Retina (tissue), 1 donor: ENCODE measurements at places on chromosomes 3 and 15.

DNA sequence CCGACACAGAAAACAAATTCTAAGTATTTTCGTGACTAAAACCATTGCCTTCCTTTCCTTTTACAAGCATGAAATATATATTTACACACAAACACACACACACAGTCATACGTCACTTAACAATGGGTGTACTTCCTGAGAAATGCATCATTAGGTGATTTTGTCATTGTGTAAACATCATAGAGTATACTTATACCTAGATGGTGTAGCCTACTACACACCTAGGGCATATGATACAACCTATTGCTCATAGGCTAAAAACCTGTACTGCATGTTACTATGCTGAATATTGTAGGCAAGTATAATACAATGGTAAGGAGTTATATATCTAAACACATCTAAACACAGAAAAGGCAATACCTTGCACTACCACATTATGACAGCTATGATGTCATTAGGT is 28.6 kb downstream of the COL6A5 start:
- DNase-seq, result no peak

- no peak for DNase-seq
Measured at GRCh38 chr3:70352215-70352614, 39.8 kb upstream of the MDFIC2 start.

- DNase-seq, result no peak
Measured at GRCh38 chr15:60797444-60798040, 318.6 kb upstream of the ICE2 start.

GRCh38 chr15:67080900-67081431 is 15.6 kb downstream of the SMAD3 start:
- DNase-seq, result no peak

GRCh38 chr3:151395806-151396205 is 11.3 kb upstream of the P2RY12 start:
- no peak for DNase-seq

DNA sequence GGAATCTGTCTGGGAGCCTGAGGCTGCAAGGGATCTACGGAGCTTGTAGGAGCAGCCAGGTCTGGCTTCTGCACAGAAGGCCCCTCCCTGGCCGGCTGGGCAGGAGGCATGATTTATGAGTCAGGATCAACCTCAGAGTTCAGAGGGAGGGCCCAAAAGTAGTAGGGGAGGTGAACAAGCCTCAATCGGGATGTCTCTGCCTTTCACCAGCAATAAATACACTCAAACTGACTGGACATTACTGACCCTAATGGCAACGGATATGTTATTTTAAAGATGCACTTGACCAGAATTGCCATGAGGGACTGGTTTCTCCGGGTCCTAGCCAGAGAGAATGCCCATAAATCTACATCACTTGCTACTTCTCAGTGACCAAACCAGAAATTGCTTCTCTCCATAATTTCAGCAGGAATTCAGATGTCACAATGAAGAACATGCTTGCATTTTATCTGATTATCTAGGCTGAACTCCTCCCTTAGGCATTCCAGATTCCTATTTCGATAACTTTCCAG is 109.6 kb upstream of the LMOD3 start:
- peak; percentile 31 for DNase-seq

DNA sequence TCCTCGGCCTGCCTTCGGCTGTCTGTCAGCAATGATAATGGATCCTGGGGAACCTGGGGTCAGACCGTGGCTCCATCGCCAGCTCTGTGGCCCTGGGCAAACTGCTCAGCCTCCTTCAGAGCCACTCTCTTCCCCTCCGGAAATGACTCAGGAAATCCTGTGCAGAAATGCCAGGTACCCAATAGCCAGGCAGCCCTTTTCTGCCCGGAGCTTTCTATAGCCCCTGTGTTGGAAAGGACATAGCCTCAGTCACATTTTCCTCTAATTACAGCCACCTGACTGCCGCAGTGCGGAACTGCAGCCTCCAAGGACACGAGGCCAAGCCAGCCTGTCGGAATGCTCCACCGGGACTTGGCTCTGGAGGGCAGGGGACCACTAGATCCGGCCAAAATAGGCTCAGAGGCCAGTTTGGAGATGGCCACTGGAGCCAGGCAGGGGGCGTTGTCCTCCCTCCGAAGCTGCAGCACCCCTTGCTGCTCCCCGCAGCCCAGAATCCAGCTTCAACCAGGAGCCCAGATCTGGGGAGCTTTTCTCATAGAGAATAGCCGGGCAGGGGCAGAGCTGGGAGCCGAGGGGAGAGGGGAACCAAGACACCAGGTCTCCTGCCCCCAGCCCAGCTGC is 11.6 kb upstream of the ZXDC start:
- no peak for DNase-seq

DNA sequence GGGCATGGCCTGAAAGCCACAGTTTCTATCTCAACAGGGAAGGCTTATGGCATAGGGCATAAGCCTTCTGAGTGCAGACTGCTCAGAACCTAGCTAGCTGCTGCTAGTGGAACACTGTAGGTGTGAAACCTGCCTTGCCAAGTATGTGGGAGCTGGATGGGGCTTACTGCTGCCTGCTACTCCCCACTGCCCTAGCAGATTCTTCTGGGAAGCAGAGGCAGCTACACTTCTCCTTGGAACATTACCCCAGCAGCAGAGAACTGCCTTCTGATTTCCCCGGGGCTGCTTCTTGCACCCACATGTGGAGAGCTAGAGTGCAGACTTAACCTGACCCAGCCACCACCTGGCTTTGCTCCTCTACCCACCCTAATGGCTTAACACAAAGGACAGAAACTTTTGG is 215.7 kb downstream of the POLQ start:
- DNase-seq, result no peak

GRCh38 chr15:40100123-40100946 is 8.3 kb downstream of the BMF start:
- DNase-seq, result no peak

DNA sequence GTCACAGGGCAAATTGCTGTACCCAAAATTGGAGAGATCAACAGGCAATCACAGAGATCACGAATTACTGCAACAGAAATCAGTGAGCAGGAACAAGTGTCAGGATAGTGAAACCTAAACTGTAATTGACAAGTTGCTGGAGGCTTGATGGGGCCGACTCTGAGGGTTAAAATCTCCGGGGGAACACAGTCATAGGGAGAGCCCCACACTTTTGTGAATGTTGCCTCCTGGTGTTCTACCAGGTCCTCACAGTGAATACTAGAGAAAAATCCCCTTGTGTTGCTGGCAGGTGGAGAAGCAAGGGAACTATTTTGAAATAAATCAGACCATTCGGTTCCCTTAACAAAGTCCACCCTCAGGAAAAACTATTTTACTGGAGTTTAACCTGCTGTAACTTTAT is 697.5 kb upstream of the CBLB start:
- DNase-seq, result no peak

GRCh38 chr3:113829576-113830354 is 8.8 kb upstream of the GRAMD1C start:
- DNase-seq, result no peak

GRCh38 chr3:196778755-196779154 is 39.1 kb downstream of the PAK2 start:
- no peak for DNase-seq

GRCh38 chr3:97971679-97972567 is at the start of gene RIOX2:
RIOX2 (minus strand) TSS chr3:97972431; CDS start chr3:97967593, 4,838 bp downstream.
- peak; percentile 81 for DNase-seq

DNA sequence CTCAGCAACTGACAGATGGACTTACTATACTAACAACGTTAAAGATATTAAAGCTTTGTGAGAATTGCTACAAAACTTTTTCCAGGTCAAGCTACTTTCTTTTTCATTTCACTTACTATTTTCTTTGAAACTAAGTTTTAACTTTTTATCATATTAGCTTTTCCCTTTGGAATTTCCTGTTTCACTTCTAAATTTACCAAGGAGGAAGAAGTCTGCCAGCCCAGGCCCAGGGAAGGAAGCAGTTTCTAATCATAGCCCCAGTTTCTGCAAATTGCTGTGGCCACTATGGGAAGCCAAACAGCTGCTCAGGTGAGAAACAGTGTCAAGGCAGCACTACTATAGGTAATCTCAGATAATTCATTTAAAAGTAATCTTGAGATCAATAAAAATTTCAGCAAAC is 18.4 kb downstream of the CYFIP1 start:
- DNase-seq, result no peak

- no peak for DNase-seq
Measured at GRCh38 chr3:65706301-65706700, 332.4 kb downstream of the MAGI1 start.

DNA sequence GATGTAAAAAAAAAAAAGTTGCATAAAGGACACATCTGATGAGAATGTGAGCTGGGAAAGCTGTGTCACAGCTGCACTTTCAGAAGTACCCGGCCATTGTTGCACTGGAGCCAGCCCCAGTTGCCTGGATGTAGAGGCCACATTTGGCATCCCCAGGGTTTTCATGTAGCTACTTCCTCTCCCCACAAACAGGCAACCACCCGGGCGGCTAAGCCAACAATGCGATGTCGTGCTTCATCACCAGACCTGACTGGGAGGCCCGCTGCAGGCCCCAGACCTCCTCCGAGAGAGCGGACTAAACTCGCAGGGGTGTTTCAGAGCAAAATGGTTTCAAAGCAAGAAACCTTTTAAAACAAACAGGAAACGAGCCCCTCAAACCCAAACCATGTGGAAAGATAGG is 142.3 kb downstream of the TMCO5A start:
- peak; percentile 40 for DNase-seq

DNA sequence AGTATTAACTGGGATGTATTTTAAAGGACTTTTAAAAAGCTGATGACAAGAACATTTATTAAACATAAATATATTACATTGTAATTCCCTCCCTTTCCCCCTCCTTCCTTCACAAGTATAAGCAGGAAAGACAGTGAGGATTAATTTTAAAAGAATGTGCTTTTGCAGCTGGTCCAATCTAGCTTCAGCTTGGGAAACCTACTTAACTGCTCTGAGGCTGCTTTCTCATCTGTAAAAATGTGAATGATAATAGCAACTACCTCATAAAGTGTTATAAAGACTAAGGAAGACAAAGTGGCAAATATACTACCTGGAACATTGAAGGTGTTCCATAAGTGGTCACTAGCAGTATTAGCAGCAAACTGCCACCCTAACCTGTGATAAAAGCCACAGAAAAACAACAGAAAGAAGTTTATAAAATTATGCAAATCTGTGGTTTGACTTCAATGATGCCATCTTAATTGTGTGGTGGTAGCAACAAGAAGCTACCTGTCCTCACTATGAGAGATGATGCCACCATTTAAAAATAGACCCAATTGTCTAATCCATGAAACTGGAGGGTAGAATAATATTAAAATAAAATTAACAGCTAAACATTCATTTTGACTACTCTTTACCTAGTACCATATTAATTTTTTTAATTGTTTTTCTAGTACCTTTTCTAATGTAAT is 20.0 kb downstream of the DHX36 start:
- DNase-seq, result no peak

GRCh38 chr15:73051391-73051806 is 864 bp upstream of the NEO1 start:
- DNase-seq, result no peak

GRCh38 chr3:1406250-1406649 is 313.4 kb downstream of the CNTN6 start:
- DNase-seq, result no peak

DNA sequence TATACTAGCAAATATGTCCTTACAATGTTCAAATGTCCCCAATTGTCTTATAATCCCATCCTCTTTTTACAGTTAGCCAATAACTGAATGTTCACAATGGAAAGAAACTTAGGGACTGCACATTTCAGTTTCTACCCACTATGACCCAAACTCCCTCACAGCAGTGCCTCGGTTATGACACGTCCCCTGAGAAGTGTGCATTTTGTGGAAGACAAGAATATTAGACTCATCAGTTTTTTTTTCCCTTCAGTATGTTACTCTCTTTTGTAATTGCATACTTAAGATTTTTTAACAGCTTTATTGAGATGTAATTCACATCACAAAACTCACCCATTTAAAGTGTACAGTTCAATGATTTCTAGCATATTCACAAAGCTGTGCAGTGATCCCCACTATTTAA is 64.8 kb downstream of the IGF2BP2 start:
- no peak for DNase-seq
